ENCODE measurements at places on chromosomes 7 and 10.

DNA sequence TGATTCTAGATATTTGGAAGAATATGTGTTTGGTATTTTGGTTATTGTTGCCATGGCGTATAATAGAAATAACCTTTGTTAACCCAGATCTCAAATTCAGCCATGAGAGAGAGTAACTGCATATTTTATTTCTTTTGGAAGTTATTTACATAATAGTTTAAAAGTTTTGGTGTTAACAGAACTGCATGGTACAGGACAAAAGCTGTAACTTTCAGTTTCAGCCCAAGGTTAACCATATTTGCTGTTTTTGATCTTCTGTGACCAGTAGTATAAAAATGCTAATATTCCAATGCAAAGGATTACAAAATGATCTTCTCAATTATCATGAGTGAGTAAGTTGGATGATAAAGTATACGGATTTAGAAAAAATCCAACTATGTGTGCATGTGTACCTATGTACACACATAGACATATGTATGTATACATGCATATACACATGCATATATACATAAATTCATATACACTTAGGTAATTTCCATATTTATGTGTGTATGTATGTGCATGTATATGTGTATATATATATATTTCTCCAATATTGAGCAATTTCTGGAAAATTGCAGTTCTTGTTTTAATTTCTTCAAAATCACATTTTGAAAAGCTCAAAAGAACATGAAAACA lies 38.0 kb upstream of the PIP4K2A start:
- DNase-seq: peak; percentile 21

GRCh38 chr10:7889947-7890542 lies 71.7 kb downstream of the TAF3 start:
- no peak for DNase-seq

- peak; percentile 99 for DNase-seq
Observed at GRCh38 chr10:26432938-26433337, 5.2 kb upstream of the APBB1IP start.

- no peak for DNase-seq
Observed at GRCh38 chr7:45661302-45661995, 87.3 kb downstream of the ADCY1 start.

DNA sequence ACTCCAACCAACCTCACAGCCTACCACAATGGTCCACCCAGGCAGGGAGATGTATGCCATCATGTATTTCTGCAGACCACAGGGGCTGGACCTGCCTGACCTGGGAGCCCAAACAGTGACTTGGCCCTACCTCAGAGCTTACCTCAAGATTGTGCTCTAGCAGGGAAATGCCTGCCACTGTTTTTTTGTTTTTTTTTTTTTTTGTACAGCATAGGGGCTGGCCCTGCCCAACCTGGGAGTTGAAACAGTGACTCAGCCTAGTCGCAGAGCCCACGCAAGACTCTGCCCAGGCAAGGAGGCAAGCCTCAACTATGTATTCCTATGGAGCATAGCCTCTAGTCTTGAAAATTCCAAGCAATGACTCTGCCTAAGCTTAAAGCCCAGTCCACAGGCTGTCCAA lies 39.3 kb upstream of the CDK6 start:
- no peak for DNase-seq

GRCh38 chr10:52779541-52780390 lies 7.2 kb upstream of the MBL2 start:
- no peak for DNase-seq

- no peak for DNase-seq
Observed at GRCh38 chr7:57404343-57404966, 45.5 kb upstream of the ZNF716 start.

DNA sequence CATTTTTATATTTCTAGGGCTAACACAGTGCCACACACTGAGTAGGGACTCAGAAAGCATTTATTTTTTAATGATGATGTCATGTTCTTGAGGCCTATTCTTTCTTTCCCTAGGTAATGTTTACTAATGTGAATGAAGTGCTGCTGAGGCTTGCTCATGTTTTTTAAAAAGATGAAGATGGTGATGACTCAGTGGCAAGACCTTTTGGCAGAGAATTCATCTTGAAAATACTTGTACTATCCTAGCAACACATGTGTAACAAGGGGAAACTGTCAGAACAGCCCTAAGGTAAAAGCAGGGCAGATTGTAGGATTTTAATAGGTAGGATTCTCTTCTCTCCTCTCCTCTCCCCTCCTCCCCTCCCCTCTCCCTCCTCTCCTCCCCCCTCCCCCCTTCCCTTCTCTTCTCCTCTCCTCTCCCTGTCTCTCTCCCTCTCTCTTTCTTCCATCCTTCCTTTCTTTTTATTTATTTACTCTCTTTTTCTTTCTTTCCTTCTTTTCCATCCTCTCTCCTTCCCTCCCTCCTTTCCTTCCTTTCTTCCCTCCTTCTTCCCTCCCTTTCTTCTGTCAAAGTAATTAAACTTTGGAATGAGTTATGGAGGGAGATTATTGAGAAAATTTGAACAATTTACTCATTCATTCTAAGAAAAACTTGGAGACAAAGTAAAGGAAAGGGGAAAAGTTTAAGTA lies 75.3 kb downstream of the ZNF92 start:
- no peak for DNase-seq

- DNase-seq: no peak
Observed at GRCh38 chr10:71125749-71126107, 86.6 kb upstream of the UNC5B start.

GRCh38 chr10:79604294-79604693 lies 6.4 kb upstream of the SFTPA1 start:
- DNase-seq: no peak

DNA sequence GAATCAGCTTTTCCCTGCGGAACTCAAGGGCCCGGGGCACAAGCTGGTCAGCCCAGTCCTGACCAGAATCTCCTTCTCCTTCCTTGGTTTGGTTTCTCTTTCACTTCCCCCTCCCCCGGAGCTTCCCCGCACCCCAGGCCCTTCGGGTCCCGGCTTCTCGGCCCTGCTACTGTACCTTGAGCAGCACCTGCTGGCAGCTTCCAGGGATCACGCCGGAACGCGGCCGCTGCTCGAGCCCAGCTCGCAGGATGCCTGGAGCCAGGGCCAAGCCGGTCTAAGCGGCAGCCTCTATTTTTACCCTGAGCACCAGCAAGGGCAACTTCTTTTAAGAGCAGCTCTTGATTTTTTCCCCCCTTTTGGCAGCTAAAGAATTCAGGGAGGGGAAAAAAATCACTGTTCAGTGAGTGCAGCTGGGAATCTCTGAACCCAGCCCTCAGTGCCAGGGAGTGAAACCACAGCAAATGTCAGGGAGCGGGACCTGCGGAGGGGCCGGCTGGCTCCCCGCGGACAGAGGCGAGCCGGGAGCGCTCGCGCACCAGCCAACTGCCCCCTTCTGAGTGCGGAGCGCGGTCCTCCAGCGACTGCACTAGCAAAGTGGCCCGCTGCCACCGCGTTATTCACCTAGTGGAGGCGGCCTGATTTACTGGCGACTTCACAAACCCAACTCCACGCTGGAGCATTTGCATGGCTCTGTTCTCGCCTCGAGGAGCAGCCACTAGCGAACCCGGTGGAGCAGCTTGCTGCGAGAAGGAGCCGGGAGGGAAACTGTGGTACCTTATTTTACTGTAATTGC lies 2.4 kb upstream of the INHBA start:
- peak; percentile 92 for DNase-seq

DNA sequence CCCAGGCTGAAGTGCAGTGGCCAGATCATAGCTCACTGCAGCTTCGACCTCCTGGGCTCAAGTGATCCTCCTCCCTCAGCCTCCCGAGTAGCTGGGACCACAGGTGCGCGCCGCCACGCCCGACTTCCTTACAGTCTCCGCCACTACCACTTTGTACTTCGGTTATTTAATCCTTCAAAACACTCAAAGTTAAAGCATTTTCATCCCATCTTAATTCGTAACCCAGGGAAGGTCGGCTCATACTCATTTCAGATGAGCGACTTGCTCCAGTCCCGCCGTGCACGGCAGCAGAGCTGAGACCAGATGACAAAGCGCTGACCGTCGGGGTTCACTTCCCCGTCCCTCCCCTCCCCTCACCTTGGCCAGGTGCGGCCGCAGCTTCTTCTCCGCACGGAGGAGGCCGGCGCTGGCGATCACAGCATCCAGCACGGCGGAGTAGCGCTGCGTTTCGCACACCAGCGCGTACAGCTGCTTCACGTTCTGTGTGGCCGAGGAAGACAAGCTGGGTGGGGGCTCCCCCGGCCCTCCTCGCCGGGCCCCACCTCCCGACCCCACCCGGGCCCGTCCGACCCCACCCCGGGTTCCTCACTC lies 457 bp downstream of the NSUN5 start:
- DNase-seq: no peak

- peak; percentile 91 for DNase-seq
Observed at GRCh38 chr10:62059217-62059920, 157.9 kb downstream of the ARID5B start.

GRCh38 chr10:19451937-19452336 lies 364.3 kb upstream of the PLXDC2 start:
- DNase-seq: no peak

- peak; percentile 33 for DNase-seq
Observed at GRCh38 chr10:103968441-103969391, 1.8 kb downstream of the SLK start.

GRCh38 chr10:122390271-122390670 lies 15.8 kb downstream of the PLEKHA1 start:
- no peak for DNase-seq

- DNase-seq: no peak
Observed at GRCh38 chr7:4186513-4186780, 495.6 kb upstream of the FOXK1 start.

DNA sequence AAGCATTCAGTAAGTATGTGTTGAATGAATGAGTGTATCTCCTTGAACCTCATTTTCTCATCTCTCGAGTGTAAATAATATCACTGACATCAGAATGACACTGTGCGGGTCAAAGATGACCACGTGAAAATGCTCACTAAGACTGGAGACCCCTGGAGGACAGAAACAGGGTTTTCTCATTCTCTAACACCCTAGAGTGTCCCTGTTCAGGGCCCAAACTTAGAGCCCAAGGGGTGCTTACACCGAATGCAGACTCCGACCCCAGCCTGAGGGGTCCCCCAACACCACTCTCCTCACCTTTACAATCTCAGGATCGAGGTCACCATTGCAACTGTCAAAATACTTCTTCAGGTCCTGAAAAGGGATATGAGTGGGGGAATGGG lies 1.4 kb downstream of the CDK5 start:
- DNase-seq: no peak

GRCh38 chr7:87216701-87217508 lies 2.6 kb downstream of the TMEM243 start:
- peak; percentile 26 for DNase-seq

DNA sequence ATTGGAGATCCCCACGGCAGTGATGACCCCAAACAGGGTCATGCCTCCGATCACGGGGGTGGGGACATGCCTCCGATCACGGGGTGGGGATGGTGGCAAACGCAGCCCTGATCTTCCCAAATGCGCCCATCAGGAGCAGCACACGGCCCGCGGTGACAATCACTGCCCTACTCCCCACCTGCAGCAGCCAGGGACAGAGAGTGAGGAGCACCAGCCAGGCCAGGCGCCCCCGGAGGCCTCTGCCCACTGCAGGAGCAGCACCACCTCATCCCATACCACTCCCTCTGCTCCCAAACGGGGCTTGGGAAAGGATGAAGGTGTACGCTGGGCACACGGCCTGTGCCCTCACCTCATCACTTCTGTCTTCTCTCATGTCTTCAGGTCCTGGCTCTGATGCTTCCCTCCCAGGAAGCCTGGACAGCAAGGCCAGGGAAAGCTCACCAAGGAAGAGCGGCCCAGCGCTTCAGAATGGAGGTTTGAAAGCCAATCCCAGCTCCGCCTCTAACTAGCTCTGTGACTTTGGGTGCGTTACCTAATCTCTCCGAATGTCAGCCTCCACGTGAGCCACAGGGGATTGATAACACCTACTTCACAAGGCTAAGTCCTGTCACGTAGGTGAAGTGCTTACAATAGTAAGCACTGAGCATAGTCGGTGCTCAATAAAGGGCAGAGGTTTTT lies 37.1 kb downstream of the STRA8 start:
- DNase-seq: no peak

DNA sequence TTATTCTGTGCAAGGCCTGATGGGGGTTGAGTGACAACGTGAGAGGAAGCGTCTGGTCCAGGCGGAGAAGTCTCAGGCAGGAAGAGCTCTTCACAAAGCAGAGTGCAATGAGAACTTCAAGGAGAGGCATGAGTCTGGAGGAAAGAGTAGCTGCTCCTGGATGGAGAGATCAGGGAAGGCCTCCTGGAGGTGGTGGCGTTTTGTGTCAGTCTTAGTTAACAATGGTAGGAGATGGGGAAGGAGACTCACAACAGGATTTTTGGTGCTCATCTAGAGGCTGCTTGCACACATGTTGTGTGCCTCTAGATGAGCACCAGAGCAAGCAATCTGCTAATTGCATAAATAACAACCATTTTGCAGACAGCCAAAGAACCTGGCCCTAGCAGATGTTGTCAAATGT lies 442.8 kb upstream of the PODXL start:
- DNase-seq: no peak

All from inflammatory macrophage treated with lipopolysaccharide for 1 hour (primary cell).